GM20000 (cell line): ENCODE measurements at places on chromosomes 7 and 10.
A peak's percentile ranks its signal among the peaks of the same experiment; 100 is the strongest.

DNA sequence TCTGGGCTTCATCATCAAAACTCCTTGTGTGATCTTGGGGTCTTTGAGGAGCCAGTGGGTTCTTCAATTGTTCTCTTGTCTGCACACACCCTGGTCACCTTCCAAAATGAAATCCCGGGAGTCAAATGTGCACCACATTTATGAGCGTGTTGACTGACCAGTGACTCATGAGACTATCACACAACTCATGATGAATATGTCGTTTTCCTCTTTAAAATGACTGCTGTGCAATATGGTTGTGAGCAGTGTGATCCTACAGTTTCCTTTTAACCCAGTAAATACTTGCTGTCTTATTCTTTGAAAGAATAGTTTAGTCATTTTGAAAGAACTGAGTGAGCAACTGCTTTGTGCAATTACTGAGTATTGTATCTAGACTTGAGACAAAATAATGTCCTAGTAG, 149.2 kb downstream of the DYNC1I1 start:
- no peak for DNase-seq

- no peak for DNase-seq
Observed at GRCh38 chr10:2782265-2782664, 285.1 kb upstream of the PFKP start.

DNA sequence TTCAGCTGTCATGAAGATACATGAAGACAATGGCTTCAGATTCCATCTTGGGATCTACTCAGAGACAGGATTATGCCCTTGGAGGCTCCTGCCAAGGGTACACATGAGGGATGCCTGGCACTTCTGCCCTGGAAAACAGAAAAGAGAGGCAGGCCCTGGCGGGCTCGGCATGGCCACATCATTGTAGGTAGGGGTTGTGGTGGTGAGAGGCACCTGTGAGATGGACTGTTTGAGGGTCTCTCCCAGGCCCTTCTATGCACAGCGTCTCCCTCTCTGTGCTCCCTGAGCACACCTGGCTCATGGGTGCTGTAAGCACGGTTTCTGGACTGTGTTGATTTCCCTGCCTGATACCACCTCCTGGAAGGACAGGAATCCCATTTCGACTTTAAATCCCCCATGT, 304.3 kb downstream of the GLRX3 start:
- no peak for DNase-seq

DNA sequence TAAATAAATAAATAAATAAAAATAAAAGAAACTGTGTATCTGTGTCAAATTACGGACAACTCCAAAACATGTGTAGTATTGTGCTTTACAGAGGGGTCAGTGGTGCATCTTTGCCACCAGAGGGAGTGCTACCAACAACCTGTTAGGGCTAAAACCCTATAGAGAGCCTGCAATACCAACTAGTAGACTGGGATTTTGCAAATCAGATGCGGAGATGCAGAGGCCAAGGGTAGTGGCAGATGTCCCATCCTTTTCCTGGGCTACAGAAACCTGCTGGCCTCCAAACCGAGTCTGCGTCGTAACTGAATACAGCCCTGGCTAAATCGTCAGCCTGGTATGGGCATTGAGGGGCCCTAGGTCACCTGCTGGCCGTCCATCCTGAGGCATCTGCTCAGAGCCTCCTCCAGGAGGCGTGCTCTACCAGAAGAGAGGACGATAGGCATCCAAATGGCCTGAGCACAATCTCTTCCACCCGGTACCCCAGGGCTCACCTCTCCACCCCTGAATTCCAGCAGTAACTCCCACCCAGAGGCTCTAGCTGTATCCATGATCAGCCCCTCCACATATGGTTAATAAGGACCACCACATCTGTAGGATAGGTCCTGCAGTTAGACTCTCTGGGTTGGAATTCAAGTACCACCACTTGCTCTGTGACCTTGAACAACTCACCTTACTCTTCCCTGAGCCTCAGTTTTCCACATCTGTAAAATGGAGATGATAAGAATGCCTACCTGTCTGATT, 6.2 kb upstream of the RRP12 start:
- DNase-seq: peak; percentile 79

GRCh38 chr7:32048970-32049491, 21.2 kb downstream of the PDE1C start:
- no peak for DNase-seq

DNA sequence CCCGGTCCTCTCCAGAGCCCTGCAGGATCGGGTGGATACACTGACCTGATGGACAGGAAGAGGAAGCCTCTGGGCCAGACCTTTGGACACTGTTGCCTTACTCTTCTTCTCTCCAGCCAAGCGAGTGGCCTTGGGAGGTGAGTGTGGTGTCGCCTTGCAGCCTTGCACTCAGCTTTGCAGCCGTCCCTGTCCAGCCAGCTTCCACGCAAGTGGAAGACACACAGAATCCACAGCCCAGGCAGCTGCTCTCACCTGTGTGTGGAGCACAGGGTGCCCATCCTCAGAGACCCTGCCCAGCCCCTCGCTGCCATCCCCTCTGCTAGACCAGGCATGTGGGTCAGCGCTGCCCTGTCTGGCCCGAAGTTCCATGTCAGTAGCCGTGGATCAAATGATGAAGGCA, 239.1 kb downstream of the EBF3 start:
- no peak for DNase-seq

- DNase-seq: peak; percentile 20
Observed at GRCh38 chr7:32515890-32516550, 20.7 kb downstream of the AVL9 start.

DNA sequence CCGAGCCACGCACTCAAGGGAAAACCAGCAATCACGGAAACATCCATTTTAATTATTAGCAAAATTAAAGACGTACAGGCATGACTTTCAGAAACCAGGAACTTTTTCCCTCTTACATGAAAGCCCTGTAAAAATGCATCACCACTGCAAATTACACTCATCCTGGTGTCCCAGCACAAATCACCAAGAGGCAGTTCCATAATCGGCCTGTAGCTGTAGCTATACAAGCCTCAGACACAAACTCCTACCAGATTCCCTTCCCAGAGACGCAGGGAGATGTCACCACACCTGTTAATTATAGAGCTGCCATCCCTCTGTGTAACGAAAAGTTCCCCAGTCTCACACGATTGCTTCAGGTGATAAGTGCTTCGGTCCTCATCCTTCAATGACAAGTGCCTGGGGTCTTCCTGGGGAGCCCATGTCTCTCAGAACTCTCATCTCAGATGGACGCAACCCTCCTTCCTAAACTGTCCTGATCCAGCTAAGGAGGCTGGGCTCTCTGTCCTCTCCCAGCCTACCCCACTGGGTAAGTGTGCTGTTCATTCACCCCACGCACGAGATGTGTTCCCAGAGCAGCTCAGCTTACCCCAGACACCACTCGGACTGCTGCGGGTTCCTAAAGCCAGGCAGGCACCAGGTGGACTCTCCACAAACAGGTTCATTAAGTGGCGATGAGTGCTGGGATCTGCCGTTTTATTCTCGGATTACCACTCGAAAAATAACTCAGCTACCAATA, 5.9 kb downstream of the FGFR2 start:
- no peak for DNase-seq

GRCh38 chr10:80517416-80518142, 20.1 kb upstream of the SH2D4B start:
- DNase-seq: no peak

DNA sequence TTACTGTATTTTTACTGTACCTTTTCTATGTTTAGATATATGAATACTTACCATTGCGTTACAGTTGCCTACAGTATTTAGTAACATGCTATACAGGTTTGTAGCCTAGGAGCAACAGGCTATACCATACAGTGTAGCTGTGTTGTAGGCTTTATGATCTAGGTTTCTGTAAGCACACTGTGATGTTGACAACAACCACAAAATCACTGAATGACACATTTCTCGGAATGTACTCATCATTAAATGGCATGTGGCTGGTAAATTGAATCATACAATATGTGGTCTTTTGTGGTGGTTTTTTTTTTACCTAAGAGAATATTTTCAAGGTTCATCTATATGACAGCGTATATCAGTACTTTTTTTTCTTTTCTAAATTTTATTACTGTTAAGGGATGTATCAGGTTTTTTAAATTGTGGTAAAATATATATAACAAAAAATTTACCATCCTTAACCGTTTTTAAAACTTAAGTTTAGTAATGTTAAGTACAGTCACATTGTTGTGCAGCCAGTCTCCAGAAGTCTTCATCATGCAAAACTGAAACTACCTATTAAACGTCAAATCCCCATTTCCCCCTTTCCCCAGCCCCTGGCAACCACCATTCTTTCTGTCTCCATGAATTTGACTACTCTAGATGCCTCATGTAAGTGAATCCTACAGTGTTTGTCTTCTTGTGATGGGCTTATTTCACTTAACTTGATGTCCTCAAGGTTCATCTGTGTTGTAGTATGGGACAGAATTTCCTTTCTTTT, 21.5 kb downstream of the BTAF1 start:
- DNase-seq: no peak

- DNase-seq: no peak
Observed at GRCh38 chr7:90530263-90530662, 60.8 kb downstream of the PTTG1IP2 start.
